ENCODE measurements at places on chromosomes 11 and 22.

DNA sequence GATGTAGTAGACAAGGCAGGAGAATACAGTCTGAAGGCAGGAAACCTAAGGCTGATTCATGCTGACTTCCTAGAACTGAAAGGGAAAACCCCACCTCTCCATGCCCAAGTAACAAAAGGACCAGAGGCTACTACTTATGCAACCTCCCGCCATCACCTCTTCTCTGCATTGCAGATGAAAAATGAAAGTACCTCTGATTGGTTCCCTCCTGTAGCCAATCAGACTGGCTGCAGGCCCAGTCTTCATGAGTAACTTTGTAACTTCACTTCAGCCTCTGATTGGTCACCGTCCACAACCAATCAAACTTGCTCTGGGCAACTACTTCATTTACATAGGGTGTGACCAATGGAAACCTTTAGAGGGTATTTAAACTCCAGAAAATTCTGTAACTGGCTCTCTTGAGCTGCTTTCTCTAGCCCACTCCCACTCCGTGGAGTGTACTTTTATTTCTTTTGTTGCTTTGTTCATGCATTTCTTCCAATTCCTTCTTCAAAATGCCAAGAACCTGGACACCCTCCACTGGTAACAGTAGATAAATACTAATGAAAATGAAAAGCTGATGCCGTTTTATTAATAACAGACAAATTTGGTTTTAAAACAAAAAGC, 5.2 kb upstream of the MAP6 start:
- DNase-seq = peak; percentile 39

GRCh38 chr11:120017582-120018150, 120.2 kb downstream of the TRIM29 start:
- DNase-seq = no peak

- DNase-seq = no peak
These were observed 32.5 kb upstream of the SLC22A9 start for GRCh38 chr11:63337070-63337469.

DNA sequence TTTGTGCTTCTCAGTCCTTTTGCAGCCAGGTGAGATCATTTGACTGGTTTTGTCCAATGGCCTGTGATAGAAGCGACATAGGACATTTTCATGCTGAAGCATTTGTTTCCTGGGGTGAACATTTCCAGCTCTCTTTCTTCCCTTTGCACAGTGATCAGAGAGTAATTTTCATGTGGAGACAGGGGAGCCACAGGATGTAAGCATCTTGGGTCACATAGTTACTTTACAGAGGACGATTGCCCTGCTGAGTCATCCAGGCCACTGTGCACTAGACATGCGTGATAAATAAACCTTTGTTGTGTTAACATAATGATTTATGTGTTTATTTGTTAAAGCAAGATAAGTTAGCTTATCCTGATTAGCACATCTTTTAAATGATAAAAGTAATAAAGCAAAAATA, 263.5 kb upstream of the CCDC179 start:
- DNase-seq = peak; percentile 49

DNA sequence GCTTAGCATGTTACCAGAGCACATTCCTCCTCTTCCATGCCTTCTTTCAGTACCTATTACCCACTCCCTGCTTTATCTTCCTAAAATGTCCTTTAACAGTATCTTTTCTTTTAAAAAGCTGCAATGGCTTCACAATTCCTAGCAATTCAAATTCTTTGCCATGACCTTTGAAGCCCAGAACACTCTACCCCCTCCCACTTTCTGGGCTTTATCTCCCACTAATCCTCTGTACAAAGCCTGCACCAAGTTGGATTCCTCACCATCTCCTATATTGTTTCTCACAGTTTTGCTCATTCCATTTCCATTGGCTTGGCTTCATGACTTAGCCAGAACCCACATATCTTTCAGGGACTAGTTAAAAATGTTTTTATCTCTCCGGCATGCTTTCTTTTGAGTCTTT, 80.9 kb downstream of the FAM76B start:
- no peak for DNase-seq

DNA sequence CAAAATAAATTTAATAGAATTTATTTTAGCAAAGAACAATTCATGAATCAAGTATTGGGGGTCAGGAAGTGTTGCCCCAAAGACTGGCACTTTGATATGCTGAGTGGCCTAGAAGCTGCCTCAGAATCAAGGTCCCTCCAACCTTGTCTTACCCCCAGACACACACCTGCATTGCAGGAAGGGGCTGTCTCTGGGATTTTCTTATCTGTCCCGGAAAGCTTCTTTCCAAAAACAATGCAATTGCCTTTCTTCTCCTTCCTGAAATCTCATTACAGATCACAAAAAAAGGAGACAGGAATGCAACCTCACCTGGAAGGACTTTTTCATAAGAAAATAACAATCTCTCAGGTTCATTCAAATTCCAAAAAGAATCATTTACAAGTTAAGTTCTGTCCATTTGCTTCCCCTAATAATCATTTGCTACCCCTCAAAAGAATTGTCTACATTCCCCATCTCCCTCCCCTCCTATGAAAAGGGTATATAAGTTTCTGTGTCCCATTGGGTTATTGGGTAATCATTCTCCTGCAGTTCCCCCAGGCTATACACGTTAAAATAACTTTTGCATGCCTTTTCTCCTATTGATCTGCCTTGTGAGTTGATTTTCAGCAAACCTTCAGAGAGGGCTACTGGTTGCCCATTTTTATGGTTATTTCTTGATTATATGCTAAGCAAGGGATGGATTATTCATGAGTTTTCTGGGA, 21.3 kb downstream of the OR10A6 start:
- no peak for DNase-seq

GRCh38 chr22:45968751-45969413, 8.1 kb downstream of the WNT7B start:
- DNase-seq = peak; percentile 86

- no peak for DNase-seq
These were observed 16.4 kb downstream of the PRR5 start for GRCh38 chr22:44718418-44718817.

GRCh38 chr11:135019899-135020298, 607.9 kb upstream of the B3GAT1 start:
- no peak for DNase-seq

GRCh38 chr11:72305891-72306585, 62.1 kb upstream of the PHOX2A start:
- DNase-seq = no peak

- no peak for DNase-seq
These were observed 122.1 kb upstream of the ISX start for GRCh38 chr22:34943830-34944229.

- DNase-seq = peak; percentile 81
These were observed 16.1 kb downstream of the XRRA1 start for GRCh38 chr11:74932797-74933196.

GRCh38 chr11:12200279-12200990, 90.0 kb downstream of the MICAL2 start:
- DNase-seq = peak; percentile 90

DNA sequence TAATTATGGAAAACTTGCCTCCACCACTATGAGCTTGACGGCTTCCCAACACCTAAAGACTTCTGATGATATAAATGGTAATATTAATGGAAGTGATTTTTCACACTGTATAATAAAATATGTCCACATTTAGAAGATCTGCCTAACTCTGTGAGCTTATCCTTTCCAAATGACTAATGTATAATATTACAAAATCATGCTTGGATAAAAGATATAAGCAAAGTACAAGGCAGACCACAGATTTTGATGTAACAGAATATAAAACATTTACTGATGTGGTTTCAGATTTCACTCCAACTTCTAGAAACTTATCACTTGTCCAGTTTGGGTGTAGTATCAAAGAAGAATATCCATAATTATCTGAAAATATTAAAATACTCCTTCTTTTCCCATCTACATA, 36.9 kb downstream of the GALNT18 start:
- DNase-seq = no peak

- DNase-seq = peak; percentile 25
These were observed 57.8 kb upstream of the APOA1 start for GRCh38 chr11:116895048-116895757.

DNA sequence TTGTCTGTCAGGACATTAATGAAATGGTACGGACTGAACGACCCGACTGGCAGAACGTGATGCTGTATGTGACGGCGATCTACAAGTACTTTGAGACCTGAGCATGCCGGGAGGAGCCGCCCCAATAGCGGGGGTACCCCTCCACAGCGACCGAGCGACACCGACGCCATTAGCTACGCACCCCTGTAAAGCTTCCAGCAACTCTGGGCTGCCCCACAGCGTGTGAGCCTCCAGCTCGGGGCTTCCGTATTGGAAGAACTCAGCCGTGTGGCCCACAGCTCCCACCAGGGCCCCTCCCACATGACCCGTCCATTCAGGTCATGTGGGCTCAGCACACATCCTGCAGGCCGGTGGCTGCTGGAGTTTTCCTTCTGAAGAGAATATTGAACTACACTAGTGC, 12.9 kb upstream of the ADORA2A start:
- no peak for DNase-seq

DNA sequence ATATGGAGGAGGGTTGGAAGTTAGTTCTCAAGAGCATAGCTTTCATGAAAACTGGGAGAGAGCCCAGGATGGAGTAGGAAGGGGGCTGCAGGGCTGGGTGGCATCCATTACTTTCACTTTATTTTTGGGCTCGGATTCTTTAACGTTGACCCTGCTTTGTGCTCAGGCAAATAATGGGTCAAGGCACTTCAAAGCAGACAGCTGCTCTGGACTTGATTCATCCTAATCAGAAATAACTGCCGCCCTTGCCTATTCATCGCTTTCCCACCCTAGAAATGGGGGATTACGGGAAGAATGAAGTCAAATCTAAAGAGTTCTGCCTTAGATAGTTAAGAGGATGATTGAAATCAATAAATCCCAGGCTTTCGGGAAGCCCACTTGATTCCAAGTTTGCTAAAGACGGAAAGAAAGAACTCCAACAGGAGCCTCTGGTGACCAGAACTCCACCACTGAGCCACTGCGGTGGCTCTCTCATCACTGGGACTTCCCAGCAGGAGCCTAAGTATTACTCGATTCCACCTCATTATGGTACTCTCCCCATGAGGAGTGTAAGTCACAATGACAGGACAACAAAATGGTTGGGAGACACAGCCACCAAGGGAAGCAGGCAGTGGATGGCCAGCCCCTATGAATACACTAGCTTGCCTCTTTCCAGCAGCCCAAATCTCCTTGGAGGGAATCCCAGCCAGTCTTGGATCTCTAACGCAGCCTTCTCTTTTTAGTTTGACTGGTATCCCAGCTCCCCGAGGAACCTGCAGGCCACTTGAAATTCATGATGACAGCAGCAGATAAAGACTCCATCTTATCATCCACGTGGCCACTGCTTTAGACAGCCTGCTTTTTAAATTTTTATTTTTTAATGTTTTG, 815.5 kb downstream of the NTM start:
- DNase-seq = no peak

DNA sequence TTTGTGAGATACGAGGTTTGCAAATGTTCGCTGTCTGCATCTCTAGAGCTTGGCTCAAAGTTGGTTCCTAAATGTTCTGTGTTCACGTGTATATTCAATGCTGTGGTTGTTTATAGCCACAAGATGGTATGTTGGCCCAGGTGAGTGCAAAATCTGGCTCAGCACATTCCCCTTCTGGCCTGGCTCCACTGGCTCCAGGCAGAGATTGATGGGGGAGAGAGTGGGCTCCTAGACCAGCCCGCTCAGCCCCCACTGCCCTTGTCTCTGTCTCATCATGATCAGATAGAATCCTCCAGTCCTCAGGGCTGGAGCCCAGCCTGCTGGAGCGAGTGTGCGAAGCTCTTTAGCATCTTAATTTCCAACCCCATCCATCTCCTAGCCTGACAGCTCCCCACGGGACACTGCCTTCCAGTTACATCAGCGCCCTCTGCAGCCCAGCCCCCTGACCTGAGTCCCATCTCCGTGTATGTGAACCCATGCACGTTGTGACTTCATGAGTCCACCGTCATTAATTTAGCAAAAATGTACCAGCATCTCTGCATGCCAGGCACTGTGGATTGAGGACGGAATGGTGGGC, 2.0 kb downstream of the P2RX3 start:
- peak; percentile 50 for DNase-seq

DNA sequence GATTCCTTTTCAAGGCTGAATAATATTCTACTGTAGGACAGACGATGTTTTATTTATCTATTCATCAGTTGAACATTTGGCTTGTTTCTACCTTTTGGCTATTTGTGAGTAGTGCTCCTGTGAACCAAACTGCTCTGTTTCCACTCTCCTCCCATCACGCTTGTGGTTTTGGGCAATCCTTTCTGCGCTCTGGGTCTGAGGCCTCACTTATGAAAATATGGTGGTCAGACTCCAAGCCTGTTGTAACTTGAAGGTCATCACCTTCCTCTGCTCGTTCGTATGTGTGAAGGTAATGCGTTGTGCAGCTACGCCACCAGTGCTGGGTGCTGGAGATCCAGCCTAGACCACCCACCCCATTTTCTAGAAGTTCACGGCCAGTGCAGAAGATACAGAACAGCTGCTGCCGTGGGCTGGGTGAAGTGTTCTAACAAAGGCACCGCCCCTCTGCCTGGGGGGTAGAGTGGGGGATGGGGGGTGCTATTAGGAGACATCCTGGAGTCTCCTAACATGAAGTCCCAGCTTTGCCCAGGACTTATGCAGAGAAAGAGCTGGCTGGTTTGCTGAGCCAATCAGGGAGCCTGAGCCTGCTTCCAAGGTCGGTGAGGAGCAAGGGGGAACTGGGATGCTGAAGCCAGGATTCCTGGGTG, 21.0 kb downstream of the PTPN5 start:
- no peak for DNase-seq

DNA sequence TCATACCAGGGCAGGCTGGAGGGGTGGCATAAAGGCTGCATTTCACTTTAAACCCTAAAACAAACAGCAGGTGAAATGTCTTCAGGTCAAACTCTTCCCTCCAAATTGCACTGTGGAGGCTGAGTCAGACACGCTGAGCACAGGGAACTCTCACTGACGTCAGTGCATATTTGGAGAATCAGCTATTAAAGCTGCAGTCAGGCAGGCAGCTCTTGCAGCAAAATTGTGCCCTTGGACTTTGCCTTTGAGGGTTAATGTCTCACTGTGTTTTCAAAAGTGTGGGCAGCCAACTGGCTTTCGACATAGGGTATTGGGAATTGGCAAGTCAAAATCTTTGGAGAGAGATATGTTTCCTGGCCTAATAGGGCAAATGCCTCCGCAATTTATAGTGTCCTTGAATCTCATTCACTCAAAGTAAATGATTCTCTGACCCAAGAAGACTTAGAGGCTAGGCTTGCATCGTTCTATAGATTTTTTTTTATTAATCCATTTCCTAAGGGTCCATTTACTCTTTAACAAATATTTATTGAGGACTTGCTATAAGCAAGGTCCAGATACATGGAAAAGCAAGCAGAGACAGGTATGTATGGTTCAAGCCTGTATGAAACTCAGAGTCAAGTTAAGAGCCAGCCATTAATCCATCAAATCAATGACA, 27.7 kb upstream of the SMCO4 start:
- DNase-seq = peak; percentile 29

DNA sequence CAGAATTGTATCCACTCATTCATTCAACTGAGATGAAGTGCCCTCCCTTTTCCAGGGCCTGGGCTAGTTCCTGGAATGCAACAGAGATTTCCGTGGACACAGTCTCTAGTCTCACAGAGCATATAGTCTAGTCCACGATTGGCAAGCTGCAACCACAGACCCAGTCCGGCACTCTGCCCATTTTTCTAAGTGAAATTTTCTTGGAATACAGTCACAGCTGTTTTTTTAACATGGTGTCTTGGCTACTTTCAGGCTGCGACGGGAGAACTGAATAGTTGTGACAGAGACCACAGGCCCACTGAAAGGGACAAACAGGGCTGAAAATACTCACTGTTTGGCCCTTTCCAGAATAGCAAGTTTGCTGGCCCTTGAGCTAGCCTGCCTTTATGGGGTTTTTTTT, 29.2 kb downstream of the ALG12 start:
- DNase-seq = no peak

All from fibroblast of skin of abdomen (primary cell).